NCI-H1417 (cell line): ENCODE measurements at places on chromosomes 6 and 20.
A peak's percentile ranks its signal among the peaks of the same experiment; 100 is the strongest.

GRCh38 chr6:121430514-121431460 is 4.7 kb upstream of the GJA1 start:
- peak; percentile 32 for DNase-seq

DNA sequence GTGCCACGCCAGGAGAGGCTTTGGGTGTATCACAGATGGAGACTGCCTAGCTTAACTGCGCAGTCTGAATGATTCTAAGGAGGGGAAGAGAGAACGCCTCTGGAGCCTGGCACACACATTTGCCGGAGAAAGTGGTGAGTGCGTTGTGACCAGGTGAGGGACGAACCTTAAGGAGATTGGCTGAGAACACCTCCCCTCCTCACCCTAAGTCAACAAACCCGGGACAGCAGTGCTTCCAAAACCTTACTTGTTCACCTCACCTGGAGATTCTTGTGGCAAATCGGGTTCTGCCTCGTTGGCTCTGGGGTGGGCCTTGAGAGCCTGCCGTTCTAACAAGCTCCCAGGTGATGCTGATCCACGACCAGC is 9.4 kb downstream of the SYNJ2 start:
- peak; percentile 75 for DNase-seq

DNA sequence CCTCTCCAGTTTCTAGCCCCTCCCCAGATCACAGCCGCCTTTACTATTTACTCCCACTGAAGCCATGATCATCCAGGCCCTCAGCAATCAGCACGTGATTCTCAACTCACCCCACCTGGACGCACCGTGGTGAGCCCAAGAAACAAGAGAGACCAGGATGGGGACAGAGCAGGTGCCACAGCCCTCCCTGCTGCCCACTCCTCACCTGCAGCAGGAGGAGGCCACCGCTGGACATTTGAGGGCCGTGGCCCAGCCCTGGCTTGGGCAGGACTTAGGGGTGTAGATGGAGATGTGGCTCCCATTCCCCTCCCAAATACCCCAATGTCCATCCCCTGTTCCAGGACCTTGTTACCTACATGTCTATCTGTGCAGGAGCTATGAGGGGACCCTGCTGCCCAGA is 20.3 kb downstream of the HLA-F start:
- no peak for DNase-seq

DNA sequence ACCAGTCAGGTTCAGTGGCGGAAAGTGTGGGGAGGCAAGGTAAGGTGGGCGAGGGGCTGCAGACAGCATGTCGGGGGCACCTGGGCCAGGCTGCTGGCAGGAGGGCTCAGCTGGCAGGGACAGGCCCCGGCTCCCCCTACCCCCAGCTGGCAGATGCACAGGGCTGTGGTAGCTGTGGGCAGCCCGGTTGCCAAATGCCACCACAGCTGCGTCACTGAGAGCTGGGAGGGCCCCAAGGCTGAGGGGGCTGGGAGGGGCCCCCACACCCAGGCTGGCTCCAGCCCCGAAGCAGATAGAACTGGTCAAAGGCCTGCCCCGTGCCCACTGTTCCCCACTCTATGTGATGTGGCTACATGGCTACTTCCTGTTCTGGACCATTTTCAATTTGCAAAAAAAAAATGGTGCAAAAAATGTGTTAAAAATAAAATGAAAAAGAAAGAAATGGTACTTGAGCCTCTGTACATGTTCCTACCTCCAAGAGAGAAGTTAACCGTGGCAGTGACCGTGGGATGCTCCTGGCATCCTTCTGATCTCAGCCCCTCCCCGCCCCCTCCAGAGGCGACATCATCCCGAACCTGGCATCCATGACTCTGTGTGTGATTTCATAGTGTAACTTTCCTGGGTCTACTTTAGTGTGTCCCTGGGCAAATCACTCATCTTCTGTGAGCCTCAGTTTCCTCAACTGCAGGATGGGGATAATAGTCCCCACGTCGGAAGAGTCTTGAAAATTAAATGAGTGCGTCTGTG is 64.4 kb downstream of the UBE2V1 start:
- DNase-seq: no peak

GRCh38 chr20:44187772-44188709 is 1.1 kb upstream of the JPH2 start:
- no peak for DNase-seq

- peak; percentile 95 for DNase-seq
Measured at GRCh38 chr6:53651205-53651763, 14.3 kb downstream of the KLHL31 start.
